ENCODE measurements at places on chromosomes 4 and X.

DNA sequence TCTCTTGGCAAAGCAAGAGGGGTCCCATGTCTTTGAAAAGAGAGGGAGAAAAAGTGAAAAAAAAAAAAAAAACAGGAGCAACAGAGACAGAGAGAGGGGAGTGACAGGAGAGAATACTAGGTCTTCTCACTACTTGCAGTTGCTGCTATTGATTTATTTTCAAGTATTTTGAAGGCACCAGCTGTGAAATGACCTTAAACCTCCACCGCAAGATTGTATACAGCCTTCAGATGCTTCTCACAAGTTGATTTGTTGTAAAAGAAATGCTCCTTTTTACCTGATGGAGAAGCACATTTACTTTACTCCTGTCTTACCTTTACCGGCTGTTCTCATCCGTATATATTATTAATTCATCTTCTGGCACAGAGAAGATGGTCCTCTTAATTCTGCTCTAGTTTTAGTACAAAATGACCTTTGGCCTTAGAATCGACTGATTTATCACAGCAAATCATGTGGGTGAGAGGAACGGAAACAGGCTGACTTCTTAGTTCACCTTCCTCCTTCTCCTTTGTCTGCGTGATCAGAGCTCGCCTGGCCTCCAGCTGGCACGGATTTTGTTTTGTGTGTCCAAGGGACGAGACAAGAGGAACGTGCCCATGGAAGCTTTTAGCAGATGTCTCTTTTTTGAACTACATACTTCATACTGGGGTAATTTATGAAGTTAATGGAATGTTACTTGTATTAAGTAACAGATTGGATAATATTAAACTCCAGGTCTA lies 82.4 kb upstream of the PACRGL start:
- DNase-seq = no peak

DNA sequence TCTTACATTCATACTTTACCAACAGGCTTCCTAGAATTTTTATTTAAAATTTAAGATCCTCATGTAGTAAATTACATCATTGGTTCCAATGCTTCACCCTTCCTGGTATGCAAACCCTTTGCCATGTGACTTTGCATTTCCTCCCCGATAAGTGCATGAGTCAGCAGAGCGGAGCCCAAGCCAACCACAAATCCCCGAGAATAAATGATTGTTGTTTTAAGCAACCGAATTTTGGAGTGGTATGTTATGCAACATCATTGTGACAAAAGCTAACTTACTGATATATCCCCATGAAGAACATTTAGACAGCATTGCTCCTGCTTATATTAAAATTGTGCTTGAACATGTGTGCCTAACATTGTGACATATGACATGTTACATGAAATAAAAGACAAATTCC lies 199.4 kb upstream of the DDX53 start:
- no peak for DNase-seq

DNA sequence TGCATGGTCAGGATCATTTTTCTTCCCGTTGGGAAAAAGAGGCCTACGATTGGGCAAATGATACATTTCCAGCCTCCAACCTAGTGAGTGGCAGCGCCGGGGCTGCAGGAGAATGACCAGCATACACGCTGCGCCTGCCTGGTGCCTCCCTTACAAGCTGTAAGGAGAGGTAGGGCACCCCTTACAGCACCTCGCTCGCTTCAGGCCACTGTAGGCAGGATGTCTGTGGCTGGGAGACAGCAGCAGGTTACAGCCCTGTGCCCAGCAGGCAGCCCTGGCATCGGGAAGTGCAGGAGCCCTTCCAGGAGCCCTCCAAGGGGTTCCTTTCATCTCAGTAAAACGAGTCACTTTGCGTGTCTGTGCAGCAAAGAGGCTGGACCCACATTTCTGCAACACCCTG lies 88.4 kb downstream of the EVC start:
- no peak for DNase-seq

- DNase-seq = no peak
Observed at GRCh38 chrX:30572004-30572403, 5.6 kb downstream of the TASL start.

DNA sequence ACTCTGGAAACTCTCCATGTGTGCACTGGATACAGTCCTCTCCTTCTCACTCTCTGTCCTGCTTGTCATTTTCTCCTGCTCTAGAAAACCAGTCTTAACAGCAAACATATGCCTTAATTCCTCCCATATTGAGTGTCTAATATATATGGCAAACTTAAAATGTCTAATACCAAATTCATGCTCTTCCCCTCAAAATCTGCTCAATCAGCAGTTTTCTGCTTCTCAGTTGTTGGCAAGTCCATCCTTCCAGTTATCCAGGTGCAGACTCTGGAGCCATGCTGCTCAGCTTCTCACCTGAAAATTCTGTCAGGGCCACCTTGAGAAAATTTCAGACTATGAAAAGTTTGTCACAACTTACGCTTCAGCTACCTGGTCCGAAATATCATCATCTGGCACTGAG lies 3.1 kb upstream of the CENPE start:
- DNase-seq = no peak

GRCh38 chr4:74402692-74403456 lies 37.9 kb downstream of the EREG start:
- no peak for DNase-seq

DNA sequence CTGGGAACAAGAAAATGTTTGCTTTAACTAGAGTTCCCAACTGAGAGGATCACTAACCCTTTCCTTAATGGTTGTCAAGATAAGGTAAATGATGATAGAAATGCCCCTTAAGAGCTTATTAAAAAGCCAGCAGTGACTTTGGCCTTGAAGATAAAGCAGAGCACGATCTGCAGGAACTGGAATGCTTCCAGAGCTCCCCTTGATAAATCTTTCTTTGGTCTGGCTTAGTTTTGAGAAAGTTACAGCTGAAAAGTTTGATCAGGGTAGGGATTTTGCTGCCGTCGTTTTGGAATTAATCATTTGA lies 64.0 kb downstream of the PTTG2 start:
- DNase-seq = no peak

DNA sequence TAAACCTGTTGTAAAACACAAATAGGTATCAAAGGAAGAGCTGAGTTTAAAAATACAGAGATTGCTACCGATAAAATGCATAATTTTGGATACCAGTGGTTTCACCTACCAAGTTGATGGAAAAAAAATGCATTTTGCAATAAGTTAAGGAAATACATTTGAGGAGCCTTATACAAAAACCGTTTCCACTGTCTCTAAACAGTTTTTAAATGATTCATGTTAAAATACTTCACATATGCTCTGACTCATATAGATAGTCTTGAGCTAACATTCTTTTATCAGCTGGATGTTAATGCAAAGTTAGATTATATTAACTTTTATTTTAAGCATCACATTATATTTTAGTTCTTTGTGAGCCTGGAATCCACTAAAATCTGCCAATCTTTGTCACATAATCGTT lies 50.6 kb upstream of the ANKRD17 start:
- no peak for DNase-seq

DNA sequence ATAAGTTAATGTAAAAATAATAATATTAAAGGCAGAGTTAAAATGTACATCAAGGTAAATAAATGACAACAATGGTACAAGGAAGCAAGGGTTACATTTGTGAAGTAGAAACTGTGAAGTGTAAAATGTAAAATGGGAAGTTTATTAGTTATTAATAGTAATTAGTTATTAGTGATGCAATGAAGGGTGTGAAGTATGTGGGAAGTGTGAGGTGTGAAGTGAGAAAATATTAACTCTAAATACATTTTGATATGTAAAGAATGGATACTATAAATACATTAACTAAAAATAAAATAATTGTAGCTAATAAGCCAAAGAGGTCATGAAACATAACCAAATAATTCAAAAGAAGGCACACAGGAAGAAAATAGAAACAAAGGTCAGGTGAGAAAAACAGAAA lies 316.4 kb downstream of the GBA3 start:
- no peak for DNase-seq

DNA sequence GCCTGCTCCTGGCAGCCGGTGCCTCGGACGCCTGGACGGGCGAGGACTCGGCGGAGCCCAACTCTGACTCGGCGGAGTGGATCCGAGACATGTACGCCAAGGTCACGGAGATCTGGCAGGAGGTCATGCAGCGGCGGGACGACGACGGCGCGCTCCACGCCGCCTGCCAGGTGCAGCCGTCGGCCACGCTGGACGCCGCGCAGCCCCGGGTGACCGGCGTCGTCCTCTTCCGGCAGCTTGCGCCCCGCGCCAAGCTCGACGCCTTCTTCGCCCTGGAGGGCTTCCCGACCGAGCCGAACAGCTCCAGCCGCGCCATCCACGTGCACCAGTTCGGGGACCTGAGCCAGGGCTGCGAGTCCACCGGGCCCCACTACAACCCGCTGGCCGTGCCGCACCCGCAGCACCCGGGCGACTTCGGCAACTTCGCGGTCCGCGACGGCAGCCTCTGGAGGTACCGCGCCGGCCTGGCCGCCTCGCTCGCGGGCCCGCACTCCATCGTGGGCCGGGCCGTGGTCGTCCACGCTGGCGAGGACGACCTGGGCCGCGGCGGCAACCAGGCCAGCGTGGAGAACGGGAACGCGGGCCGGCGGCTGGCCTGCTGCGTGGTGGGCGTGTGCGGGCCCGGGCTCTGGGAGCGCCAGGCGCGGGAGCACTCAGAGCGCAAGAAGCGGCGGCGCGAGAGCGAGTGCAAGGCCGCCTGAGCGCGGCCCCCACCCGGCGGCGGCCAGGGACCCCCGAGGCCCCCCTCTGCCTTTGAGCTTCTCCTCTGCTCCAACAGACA lies 4.4 kb downstream of the SOD3 start:
- no peak for DNase-seq

Measured in D721Med (cell line).